Activated T-cell treated with anti-CD3 and anti-CD28 coated beads for 48 hours (primary cell): ENCODE measurements at places on chromosomes 1 and 21.

GRCh38 chr1:9169601-9170137, 40.8 kb upstream of the GPR157 start:
- DNase-seq = no peak

DNA sequence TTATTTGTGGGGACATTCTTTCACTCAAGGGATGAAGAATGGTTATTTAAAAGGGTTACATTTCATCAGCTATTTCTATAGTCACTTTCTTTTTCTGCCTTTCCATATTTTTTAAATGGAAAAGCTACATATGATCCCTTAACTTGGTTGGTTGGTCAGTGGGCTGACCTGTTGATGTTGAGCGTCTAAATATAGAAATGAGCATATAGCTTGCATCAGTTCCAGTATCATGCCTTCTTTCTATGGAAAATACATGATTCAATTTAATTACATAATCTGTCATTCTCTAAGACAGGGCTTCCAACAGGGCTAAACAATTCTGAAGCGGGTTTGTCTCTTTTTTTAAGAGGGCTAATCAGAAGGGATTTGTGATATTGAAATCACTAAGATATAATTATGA, 40.6 kb downstream of the TYW3 start:
- DNase-seq = no peak

- DNase-seq = no peak
These were observed 419.4 kb upstream of the USP24 start for GRCh38 chr1:55634516-55634915.

GRCh38 chr1:33306653-33307493, 14.0 kb downstream of the A3GALT2 start:
- no peak for DNase-seq

DNA sequence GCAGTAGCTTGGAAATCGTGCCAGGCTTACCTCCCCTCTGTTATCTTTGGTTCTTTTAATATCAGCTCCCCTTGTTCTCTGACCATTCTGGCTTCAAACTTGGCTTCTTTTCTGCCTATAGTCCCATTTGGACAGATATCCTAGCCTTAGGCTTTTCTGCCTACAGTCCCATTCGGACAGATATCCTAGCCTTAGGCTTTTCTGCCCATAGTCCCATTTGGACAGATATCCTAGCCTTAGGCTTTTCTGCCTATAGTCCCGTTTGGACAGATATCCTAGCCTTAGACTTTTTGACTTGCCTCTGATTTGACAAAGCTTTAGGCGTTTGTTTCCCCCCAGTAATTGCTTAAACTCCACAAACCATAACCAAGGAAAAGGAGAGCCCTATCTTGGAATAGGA, 25.6 kb downstream of the CHML start:
- no peak for DNase-seq

DNA sequence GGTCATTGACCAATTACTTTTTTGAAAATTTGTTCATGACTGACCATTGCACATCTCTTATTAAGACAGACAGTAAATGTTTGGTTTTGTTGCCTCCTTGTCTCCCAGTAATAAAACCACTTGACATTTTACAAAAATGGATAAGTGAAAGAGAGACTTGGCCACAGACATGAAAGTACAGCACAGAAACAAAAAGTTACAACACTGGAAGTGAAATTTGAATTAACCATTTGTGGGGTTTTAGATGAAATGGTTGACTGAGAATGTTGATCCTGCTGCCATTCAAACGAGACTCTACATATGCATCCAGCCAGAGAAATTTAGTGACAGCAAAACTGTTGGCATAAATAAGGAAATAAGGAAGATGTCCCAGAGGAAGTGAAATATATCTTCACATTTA, 79.3 kb upstream of the B3GALT2 start:
- no peak for DNase-seq

DNA sequence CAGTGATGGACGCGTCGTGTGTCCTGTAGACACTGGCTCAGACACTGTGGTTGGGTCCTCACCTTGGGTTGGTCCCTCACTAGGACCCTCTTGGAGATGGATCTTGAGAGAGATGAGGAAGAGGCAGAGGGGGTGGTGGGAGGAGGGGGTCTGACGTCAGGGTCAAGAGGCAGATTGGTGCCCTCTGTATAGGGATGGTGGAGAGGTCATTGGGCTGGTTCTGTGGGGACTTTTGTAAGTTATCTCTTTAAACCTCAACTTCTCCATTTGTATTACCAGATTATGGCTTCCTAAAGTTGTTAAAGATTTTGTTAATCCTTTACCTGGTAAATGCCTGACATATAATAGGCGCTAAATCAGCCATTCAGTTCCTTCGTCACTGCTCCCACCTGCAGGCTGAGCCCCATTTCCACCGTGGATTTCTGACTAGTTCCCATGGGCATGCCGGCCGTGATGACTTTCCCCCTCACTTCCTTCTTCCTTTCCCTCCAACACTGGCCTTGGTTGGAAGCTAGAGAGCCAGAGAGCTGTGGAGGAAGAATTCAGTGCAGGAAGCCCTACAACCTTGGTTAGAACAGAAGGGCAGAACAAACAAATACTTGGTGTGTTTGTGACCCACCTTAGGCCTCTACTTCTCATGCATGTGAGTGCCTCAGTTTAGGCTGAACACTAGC, 8.6 kb downstream of the H6PD start:
- no peak for DNase-seq

DNA sequence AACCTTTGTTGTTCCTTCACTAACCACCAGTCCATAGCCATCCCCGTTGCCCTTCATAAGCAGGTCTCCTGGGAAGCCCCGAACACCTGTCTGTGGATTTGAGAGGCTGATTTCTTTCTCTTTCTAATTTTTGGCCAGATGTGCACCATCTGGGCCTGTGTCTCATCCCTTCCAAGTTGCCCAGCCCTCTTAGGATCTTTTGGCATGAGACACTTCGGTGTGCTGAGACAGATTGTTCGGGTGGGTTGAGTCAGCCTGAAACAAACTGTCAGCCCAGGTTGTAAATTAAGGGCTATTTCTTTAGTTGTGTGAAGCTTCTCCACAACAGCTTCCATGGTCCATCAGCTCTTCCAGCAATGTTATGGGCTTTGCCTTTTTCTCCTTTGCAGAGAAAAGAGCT, 1.4 kb upstream of the DNAJC11 start:
- no peak for DNase-seq

DNA sequence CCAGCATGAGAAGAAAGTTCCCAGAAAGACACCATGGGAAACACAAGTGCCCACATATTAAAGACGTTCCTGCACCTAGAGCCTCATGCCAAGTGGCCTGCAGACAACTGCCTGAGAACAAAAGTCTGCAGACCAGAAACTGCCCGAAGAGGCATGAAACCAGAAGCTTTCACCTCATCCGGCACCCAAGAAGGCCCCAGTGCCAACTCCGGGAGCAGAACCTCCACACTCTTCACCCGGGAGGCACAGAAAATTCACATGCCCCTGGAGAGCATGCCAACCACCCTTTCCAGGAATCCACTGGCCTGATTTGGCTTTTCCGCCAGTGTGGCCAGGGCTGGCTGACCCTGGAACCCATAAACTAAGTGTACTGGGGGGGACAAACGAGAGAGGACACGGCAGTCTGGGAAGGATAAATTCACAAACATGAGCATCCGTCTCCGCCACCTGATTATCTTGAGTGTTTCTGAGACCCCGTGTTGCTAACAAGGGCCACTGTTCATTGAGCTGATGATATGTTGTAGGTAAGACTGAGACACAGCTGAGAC, 6.8 kb downstream of the TFF2 start:
- DNase-seq = no peak
